ENCODE measurements at places on chromosomes 7 and 10. TPM values are rescaled to one million over a fixed set of nuclear protein-coding genes. Genes with fewer than 3 reads are reported as not detected.

FANK1 gene
- 11.0 TPM for total RNA-seq

IDI2 gene
- not detected for total RNA-seq

- DNase-seq, result no peak
Observed at GRCh38 chr7:125406111-125406510, 476.5 kb upstream of the POT1 start.

GRCh38 chr10:44779511-44779910 lies 131.6 kb upstream of the TMEM72 start:
- no peak for DNase-seq

DNA sequence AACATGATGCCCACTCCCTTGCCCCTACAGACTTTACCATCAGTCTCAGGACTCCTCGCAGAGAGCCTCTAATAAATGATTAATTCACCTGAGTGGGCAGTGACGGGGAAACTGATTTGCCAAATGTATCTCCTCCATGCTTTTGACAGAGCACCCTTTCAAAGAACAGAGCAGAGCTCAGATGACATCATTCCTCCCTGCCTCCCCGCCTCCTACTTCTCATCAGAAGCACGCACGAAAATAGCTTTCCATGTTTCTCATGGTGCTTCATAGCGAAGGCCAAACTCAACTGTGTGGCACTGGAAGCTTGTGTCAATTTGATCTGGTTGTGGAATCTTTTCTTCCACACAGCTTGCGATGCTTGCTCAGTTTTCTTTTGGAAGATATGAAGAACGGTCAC lies 442.5 kb downstream of the RPS24 start:
- no peak for DNase-seq

PAPSS2 gene
- 13.7 TPM for total RNA-seq

DNA sequence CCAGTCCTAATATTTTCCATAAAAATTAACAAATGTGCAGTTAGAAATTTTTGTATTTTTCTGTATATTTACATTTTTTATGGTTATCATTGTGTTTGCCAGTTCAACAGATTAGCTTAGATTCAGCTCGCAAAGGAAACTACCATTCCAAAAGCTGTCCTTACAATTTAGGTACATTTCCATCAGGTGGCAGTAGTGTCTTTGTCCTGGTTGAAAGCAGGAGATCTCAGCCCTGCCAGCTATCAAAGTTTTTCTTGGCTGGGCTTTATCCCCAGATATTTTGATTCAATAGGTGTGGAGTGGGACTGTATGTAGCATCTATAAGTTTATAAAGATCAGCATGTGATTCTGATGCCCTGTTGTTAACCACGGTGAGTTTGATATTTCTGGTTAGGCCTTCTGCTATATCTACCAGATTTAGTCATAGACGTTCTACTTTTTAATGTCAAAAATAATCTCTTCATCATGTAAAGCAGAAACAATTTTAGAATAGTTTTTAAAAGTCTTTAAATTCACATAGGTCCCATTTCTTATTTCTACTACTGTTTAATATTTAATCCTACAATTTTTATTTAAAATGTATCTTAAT lies 15.5 kb upstream of the ICA1 start:
- DNase-seq, result no peak

DNA sequence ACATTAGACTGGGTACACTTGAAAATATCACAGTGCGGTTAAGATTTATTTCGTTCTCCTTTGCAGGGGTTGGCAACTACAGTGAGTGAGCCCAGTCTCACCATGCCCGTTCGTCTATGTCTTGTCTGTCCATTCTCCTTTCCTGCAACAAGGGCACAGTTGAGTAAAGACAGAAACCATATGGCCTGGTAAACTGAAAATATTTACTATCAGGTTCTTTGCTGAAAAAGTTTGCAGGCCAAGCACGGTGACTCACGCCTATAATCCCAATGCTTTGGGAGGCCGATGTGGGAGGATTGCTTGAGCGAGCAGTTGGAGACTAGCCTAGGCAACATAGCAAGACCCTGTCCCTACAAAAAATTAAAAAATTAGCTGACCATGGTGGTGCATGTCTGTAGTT lies 11.4 kb upstream of the KCTD7 start:
- no peak for DNase-seq

GRCh38 chr7:47962262-47962661 lies 14.0 kb upstream of the PKD1L1 start:
- no peak for DNase-seq

FKBP6 gene
- total RNA-seq, result not detected

- DNase-seq, result no peak
Observed at GRCh38 chr7:98216941-98217622, 5.8 kb downstream of the BHLHA15 start.

VDAC2 gene
- total RNA-seq, result 144 TPM

Data from mesothelial cell of epicardium (in vitro differentiated cells).